Aorta (tissue), 5 donors: ENCODE measurements at places on chromosomes 1 and 21.
A peak's percentile ranks its signal among the peaks of the same experiment; 100 is the strongest.

DNA sequence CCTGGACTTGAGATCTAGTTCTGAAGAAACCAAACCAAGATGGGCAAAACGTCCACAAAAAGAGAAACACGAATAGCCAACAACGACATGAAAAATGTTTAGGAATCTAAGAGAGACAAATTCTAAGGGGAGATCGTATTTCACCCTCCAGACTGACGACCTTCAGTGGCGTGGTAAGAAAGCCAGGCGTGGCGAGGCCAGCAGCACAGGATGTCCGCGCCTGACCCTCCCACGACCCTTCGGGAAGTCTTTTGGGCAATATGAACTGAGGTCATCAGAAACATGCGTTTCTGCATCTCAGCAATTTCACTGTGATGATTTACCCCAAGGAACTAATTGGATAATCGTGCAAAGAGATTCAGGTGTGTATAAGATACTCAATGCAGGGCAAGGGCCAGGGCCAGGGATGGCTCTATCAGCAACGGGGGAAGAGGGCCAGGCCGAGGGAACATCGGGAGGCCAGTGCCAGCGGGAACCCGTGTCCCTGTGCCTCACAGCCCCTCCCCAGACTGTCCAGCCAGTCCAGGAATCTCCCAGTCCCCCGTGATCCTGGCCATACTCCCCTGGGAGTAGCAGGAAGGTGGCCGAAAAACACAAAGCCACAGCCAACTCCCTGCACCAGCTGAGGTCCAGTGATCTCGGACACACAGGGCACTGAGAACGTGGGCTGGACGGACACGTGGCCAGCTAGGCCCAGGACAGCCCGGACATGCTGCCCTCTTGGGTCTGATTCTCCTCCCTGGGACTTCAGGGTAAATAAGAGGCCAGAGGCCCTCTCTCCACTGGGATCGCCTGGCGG lies 53.6 kb upstream of the ADARB1 start:
- DNase-seq, result peak; percentile 34

- no peak for DNase-seq
Measured at GRCh38 chr1:221477252-221477651, 264.6 kb downstream of the DUSP10 start.

DNA sequence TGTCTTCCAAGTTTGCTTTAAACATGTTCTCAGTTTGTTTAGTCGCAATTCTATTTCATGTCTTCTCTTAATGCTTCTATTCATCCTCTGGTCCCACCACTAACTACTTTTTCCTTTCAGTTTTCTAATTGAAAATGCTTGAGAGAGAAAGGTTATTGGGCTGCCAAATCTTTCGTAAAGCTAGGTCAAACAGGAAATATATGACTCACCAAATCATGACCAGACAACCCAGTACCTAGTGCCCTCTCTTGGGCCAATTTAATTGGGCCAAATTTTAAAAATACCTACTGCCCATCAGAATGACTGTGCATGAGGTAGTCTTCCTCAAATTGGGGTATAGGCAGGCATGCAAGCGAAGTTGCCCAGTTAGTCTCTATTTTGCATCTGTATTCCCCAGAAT lies 295.4 kb upstream of the PBX1 start:
- no peak for DNase-seq

DNA sequence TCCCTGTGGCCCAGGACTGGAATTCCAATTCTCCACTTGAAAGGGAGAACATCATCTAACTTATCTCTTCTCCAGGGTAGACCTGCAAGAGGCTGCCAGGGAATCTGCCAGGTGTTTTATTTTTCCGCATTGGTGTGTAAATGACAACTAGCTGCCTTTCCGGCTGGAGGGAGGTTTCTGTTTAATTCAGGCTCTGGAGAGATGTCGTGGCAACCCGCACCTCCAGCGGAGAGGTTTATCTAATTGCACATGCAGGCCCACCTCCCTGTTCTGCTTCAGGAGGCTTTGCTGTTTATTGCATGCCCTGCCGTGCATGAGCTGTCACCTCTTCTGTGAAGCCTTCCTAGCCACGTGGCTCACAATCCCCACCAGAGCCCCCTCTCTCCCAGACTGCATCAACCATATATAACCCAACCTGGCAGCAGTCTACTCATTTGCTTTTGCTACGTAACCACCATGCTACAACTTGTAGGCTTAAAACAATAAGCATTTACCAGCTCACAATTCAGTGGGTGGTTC lies 151.6 kb downstream of the C1orf94 start:
- DNase-seq, result no peak

DNA sequence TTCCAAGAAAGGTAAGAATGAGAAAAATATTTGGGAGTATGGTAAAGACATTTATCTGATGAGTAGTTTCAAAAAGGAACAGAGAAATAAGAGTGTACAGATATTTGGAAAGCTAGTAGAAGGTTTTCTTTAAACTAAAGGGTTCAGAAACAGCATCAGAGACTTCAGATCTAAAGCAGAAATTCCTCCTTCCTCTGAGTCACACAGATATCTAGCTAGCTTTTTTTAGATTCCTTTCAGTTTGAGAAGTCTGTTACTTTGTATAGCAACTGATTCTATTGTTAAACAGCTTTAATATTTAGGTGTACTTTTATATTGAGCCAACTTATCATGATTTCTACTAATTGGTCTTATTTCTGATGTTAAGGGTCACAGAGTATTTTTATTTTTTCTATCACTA lies 4.7 kb downstream of the AMY2B start:
- DNase-seq, result no peak

GRCh38 chr1:204870160-204870912 lies at the start of gene NFASC:
Gene NFASC (plus strand): TSS chr1:204870862. CDS start chr1:204944316, 73,454 bp downstream.
- no peak for DNase-seq

DNA sequence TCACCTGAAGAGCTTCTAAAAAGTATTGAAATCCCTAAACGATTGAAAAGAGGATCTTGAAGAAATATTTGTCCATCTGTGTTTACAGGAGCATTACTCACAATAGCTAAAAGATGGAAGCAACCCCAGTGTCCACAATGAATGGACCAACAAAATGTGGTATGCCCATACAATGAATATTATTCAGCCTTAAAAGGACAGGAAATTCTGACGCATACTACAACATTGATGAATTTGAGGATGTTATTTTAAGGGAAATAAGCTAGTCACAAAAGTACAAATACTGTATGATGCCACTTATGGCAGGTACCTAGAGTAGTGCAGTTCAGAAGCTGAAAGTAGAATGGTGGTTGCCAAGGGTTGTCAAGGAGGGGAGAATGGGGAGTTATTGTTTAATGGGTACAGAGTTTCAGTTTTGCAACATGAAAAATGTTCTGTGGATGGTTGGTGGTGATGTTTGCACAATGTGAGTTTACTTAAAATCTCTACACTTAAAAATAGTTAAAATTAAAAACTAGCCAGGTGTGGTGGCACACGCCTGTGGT lies 37.1 kb upstream of the GADD45A start:
- no peak for DNase-seq

- no peak for DNase-seq
Measured at GRCh38 chr1:179310291-179310690, 16.7 kb downstream of the SOAT1 start.

DNA sequence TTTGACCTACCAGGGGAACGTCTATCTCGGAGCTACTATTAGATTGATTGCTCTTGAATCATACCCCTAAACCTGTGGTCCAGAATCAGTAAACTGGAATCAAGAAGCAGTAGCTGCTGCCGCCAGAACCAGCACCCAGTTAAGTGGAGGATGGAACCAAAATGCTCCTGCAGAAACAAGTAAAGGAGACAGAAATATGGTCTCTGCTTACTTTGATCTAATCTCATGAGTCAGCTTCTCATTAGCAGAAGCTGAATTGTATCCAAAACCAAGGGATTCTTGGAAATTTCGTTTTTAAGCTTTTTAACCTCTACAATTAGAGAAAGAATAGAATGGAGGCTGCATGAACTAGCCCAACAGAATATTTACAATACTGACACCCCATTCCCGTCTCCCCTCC lies 42.6 kb upstream of the PIGV start:
- DNase-seq, result no peak

GRCh38 chr1:74504125-74504932 lies 8.1 kb downstream of the LRRC53 start:
- DNase-seq, result no peak

DNA sequence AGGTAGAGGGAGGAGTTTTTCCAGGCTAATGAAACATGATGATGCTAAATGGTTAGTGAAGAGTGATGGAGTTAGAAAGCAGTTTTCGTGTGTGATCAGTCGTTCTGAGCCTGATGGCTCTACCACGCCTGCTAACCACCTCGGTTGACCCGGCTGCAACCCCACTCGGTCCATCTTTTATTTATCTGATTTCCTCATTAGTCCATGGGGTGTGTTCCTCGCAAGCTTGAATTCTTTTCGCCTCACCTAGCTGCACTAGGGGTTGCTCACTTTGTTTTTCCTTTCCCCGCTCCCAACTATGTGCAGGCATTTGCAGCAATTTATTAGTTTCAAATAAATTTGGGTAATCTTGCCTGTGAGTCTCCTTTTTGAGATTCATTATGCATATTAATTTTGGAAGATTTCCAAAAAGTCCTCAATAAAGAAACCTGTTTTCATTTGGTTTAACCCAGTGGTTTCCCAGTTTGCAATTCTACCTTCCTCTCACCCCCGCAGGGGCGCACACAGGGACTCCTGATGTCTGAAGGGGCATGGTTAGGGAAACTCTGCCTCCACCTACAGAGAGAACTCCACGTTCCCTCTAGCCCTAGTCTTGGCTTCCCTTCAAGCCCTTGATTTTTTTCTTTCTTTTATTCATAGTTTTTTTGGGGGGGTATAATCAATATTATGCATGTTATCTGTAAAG lies 12.6 kb downstream of the B3GALT5 start:
- no peak for DNase-seq

GRCh38 chr1:68963353-68963752 lies 466.5 kb upstream of the DEPDC1 start:
- no peak for DNase-seq

- no peak for DNase-seq
Measured at GRCh38 chr1:188402986-188403385, 1574.2 kb downstream of the PLA2G4A start.

GRCh38 chr1:227234998-227235405 lies 83.3 kb downstream of the CDC42BPA start:
- DNase-seq, result no peak

DNA sequence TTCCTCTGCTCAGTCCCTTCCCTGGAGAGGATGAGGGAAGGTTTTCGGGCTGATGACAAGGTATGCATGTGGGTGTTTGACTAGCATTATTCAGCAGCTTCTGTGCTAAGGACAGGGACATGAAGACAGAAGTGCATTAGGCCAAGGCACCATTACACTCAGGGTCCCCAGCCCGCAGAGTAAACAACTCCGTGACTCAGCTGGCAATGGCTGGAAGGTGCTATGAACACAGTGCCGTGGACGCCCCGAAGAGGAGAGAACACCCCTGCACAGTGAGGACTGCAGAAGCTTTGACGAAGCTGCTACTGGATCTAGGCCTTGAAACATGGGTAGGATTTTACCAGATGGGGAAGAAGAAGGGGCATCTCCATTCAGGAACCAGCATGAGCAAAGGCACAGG lies 13.7 kb upstream of the EPS8L3 start:
- peak; percentile 63 for DNase-seq

GRCh38 chr1:166036092-166036491 lies 130.7 kb downstream of the FAM78B start:
- DNase-seq, result no peak

GRCh38 chr1:33338440-33339211 lies 17.7 kb upstream of the A3GALT2 start:
- peak; percentile 62 for DNase-seq

DNA sequence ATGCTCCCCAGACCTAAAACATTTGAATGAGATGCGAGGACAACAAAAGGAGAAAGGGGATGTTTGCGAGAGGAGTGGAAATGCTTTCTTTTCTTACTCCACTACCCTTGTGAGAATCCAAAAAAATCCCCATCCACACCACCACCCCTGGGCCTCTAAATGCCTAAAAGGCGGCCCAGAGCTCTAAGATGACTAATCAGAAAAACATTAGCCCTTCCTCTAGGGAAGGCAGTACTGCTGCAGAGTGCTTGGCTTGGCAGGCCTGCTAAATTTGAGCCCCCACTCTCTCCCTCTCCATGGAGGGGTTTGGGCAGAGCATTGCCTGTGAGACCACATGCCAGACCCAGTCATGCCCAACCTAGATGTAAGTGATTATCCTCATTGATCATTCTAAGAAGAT lies 347.9 kb downstream of the USH2A start:
- DNase-seq, result no peak

DNA sequence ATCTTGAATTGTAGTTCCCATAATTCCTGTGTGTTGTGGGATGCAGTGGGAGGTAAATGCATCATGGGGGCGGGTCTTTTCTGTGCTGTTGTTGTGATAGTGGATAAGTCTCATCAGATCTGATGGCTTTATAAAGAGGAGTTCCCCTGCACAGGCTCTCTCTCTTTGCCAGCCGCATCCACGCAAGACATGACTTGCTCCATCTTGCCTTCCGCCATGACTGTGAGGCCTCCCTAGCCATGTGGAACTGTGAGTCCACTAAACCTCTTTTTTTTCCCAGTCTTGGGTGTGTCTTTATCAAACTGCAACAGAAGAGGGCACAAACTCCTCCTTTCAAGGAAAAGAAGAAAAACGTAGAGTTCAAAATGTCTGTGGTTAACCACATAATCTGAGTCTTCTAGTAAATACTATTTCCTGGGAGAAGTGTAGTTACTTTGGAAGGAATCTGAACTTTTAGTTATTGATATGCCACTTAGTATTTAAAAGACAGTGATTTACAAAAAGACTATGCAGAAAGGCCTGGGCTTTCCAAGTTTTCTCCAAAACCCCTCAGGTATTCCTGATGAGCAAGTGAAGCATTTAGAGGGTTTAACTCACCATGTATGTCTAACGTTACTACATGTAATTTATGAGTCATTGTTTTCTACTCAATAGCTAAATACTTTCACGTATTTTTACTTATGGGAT lies 10.0 kb downstream of the ADAMTS1 start:
- peak; percentile 72 for DNase-seq

DNA sequence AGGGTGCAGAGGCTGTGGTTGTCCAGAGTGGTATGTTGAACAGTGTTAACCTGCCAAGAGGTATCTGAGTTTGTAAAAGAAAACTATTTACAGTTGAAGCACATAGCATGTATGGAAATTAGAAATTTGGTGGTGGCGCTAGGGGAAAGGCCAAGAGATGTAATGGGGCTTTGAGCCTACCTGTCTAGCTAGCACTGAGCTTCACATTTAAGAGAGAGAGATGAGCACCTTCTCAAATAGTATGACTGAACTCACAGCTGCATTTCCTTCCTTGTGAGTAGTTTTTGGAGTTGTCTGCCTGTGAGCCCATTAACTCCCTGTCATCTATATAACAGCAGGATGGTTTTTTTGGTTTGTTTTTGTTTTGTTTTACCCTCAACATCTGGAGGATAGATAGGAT lies 4.0 kb downstream of the CLIC4 start:
- no peak for DNase-seq

DNA sequence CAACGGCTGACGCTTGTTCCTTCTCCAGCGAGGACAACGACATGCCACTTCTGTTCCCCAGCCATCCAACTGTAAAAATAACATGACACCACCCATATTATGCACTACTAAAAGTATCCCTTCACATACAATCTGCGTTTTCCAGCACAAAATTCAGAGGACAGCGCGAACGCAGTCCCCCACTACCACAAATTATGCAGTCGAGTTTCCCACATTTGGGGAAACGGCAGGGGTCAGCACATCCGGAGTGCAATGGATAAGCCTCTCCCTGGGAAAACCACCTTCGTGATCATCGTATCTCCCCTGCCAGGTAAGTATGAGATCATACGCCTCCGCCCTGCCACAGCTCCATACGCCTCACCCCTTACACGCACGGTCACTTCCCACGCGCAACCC lies 120.9 kb downstream of the PPIAL4G start:
- DNase-seq, result no peak

GRCh38 chr1:33908324-33908956 lies 44.6 kb downstream of the HMGB4 start:
- DNase-seq, result no peak

GRCh38 chr21:14677639-14678179 lies 131.6 kb upstream of the SAMSN1 start:
- DNase-seq, result no peak
